SHP77 (cell line): ENCODE measurements at places on chromosomes 6 and 20.

GRCh38 chr6:157145656-157146285 is 177.5 kb downstream of the TMEM242 start:
- no peak for DNase-seq

DNA sequence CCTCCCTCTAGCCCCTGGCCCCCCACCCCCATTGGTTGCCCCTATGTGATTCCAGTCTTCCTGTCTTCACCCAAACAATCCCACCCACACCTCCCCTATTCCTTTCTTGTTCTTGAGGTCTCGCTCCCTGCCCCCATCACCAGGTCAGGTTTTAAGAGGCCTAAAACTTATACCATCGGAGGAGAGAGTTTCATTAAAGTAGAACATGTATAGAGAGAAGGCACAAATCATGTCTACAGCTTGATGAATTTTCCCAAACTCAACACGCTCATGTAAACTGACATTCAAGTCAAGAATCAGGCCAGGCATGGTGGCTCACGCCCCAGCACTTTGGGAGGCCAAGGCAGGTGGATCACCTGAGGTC is 44.5 kb downstream of the TGM2 start:
- DNase-seq = no peak

DNA sequence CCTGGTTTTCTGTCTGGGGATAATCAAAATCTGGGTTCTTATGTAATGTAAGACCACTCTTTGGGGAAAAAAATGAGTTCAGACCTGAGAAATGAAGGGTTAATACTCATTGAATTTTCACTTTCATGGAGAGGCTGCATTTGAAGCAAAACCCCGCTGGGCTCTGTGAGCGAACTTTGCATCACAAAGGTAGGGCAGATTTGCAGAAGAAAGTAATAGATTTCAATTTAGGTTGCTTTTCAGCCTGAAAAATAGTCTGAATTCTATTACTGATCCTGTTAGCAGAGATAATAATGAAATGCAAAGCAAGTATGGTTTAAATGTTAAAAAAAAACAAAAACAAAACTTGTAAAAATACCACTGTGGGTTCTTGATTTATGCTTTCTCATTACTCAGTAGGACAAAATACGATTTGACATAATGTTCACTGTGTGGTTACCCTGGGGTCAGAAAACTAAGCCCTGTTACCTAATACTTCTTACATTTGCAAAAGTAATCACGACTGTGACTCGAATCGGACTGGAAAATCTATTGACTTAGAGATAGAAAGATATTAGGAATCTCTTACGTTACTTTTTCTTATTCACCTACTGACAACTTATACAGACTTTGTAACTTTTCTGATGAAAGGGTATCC is 72.2 kb downstream of the UST start:
- DNase-seq = no peak

GRCh38 chr6:39441986-39442385 is 119.5 kb upstream of the KCNK16 start:
- no peak for DNase-seq

DNA sequence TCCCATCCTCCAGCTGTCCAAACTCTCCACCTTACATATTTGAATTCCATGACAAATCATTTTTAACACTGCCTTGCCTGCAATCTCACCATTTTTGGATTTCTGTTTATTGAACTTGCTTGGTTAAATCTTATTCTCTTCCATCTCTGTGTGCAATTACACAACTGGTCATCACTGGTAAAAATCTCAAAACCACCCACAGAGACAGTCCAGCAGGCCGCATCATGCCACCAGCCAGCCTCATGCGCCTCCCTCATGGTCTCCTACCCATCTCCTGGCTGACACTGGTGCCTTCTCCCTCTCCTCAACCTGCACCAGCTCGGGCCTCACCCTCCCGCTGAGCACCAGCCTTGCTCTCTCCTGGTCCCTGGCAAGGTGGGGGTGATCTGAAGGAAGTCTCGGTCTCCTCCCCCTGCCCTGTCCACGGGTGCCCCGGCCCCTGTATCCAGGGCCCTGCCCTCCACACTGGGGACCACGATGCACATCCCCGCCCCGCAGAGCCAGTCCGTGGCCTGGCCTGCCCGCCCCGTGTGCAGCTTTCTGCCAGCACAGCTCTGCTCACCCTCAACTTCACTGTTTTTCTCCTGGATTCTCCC is 92.0 kb downstream of the THBS2 start:
- DNase-seq = no peak

- DNase-seq = no peak
Observed at GRCh38 chr20:25301357-25301920, 53.6 kb downstream of the PYGB start.

GRCh38 chr20:4160761-4161305 is 145.5 kb upstream of the RNF24 start:
- no peak for DNase-seq

GRCh38 chr20:39829661-39830060 is 859.4 kb downstream of the MAFB start:
- no peak for DNase-seq

DNA sequence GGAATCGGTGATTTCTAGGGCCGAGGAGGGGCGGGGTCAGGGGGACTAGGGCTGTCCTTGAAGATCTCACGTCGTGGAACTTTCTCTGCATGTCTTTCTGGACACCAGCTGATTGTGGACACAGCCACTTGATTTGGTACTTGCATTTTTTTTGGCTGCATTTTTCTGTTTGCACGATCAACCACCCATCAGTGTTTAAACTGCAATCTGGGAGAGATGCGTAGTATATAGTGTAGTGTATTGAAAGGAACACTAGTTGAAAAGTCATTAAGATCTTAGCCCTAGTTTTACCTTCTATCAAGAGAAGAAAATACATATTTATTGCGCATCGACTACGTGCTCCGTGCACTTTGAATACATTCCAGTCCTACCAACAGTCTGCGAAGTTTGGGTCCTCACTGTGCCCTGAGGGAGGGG is 657 bp downstream of the NT5DC1 start:
- DNase-seq = no peak

GRCh38 chr6:80366714-80367113 is 260.2 kb downstream of the BCKDHB start:
- DNase-seq = peak; percentile 35

- no peak for DNase-seq
Observed at GRCh38 chr6:4114123-4114522, 21.3 kb downstream of the ECI2 start.

- peak; percentile 12 for DNase-seq
Observed at GRCh38 chr6:163620670-163621330, 206.3 kb downstream of the QKI start.

GRCh38 chr20:14865731-14866130 is 528.3 kb upstream of the FLRT3 start:
- DNase-seq = no peak

GRCh38 chr6:4801491-4802110 is 25.4 kb downstream of the CDYL start:
- no peak for DNase-seq

DNA sequence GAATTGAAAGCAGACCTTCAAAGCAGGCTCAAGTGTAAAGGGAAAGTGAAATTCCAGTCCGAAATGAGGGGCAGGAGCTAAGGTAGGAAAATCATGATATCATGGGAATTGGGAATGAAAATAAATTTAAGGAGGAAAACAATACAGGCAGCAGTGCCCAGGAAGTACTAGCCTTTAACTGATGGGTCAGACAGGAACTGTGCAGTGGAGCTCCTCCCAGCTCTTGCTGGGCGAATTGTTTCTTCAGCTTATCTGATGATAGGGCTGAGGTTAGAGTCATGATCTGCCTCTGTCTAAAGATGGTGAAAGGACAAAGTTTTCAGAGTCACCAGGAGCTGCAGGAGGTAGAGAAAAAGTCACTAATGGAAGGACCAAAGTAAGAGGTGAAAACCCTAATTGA is 457.9 kb upstream of the PTCHD4 start:
- DNase-seq = no peak

DNA sequence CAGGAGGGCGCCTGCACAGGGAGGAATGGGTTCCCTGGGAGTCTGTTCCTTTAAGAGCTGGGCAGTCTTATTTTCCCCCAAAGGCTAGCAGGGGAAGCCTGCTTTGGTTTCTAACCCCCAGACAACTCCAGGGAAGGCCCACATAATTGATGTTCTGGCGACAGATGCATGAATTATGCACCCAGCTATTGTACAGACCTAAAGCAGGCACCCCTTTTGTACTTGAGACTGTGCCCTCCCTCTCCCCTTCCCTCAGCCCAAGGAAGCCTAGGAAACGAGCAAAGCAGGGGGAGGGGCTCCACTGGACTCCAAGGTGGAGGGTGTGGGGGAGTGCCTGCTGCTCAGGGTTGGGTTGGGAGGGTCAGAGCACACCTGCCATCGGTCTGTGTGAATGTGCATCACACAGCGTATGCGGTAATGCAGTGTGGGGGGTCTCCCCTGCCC is 102.1 kb downstream of the KCNB1 start:
- no peak for DNase-seq

GRCh38 chr20:47036091-47036870 is 141.6 kb downstream of the EYA2 start:
- DNase-seq = no peak

GRCh38 chr6:107841275-107841670 is 17.2 kb upstream of the SCML4 start:
- no peak for DNase-seq
